Endodermal cell (in vitro differentiated cells): ENCODE measurements at places on chromosomes 12 and 14.

DNA sequence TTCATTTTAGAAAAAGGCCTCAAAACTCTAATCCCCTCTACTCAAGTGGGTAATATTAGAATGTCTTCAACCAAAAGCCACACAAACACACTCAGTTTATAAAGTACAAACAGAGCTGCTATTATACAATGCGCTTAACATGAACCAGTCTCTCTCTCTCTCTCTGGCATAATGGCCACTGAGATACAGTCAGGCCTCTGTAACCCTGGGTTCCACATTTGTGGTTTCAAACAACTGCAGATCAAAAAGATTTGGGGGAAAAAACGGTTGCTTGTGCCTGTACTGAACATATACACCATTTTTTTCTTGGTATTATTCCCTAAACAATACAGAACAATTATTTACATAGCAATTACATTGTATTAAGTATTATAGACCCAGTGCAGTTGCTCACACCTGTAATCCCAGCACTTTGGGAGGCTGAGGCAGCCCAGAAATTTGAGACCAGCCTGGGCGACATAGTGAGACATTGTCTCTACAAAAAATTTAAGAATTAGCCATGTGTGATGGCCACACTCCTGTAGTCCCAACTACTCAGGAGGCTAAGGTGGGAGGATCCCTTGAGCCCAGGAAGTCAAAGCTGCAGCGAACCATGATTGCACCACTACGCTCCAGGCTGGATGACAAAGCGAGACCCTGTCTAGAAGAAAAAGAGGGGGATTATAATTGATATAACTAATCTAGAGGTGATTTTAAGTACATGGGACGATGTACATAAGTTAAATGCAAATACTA lies 5.6 kb downstream of the SLC11A2 start:
- DNase-seq, result no peak

GRCh38 chr12:126950266-126950665 lies 1316.7 kb upstream of the TMEM132C start:
- no peak for DNase-seq

- no peak for DNase-seq
Measured at GRCh38 chr14:104724407-104724980, 465 bp downstream of the ADSS1 start.

DNA sequence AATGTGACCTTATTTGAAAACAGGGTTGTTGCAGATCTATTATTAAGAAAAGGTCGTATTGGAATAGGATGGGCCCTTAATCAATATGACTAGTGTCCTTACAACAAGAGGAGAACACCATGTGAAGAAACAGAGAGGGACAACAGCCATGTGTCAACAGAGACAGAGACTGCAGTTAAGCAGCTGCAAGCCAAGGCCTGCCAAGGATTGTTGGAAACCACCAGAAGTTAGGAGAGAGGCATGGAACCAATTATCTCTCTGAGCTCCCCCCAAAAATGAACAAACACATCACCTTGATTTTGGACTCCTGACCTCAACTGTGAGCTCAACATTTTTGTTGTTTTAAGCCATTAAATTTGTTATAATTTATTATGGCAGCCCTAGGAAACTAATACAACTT lies 214.6 kb upstream of the PRKD1 start:
- no peak for DNase-seq
